Activated CD8-positive, alpha-beta memory T cell treated with anti-CD3 and anti-CD28 coated beads, Interleukin-2, amount 50 U/mL, for 48 hours (primary cell): ENCODE measurements at places on chromosomes 1 and 21.

DNA sequence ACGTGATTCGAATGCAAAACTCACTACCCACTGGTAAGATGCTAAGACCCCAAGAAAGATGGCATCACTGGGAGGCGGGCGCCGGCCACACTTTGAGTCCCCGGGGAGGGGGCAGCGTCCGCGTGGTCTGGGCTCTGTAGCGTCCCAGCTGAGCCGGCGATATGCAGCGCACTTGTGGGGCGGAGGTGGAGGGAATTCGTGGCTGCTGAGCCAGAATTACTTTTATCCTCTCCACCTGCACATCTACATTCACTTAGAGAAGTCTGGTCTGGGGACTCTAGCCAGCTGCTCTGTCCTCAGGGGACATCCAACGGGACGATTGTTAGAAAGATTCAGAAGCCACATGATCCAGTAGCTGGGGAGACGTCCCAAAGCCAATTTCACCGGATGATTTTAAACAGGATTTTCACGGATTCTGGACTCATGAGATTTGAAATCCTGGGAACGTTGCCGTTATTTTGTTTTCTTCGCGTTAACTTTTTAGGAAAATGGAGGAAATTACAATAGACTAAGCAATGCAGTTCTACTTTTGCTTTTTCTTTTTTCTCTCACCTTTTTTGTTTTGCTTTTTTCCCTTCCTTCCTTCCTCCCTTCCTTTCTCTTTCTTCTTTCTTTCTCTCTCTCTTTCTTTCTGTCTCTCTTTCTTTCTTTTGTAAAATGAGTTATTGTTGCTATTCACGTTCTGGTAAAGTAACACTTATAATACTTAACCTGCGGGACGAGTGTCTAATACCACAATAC is 1.3 kb downstream of the JAM2 start:
- DNase-seq = peak; percentile 65

DNA sequence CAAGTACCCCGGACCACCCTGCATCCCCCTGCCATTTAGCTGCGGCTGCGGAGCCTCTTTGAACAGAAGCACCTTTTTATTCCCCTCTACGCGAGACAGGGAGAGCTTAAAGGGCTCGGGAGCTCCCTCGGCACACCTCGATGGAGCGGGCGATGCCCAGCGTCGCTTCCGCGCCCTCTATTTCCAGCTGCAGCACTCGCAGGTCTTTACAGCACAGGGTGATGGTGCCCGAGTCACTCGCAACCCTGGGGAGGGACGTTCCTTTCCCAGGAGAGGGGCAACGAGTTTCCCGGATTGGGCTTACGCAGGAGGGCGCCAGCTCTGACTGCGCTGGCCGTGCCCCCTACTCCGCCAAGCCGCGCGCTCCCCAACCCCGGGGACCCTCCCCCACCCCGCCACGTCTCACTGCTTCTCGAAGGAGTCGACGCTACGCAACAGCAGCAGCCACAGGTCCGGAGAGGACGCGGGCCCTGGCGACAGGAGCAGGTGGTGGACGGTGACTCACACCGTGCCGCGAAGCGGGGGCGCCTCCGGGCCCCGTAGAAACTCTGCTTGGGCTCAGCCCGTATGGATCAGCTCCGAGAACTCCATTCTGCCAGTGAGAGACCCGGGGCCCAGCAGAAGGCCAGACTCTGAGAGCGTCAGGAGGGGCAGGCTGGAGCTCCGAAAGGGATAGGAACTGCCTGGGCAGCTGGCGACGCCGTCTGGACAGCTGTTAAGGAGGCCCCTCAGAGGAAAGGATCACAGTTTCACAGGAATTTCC is 5.8 kb upstream of the FAM167B start:
- no peak for DNase-seq

DNA sequence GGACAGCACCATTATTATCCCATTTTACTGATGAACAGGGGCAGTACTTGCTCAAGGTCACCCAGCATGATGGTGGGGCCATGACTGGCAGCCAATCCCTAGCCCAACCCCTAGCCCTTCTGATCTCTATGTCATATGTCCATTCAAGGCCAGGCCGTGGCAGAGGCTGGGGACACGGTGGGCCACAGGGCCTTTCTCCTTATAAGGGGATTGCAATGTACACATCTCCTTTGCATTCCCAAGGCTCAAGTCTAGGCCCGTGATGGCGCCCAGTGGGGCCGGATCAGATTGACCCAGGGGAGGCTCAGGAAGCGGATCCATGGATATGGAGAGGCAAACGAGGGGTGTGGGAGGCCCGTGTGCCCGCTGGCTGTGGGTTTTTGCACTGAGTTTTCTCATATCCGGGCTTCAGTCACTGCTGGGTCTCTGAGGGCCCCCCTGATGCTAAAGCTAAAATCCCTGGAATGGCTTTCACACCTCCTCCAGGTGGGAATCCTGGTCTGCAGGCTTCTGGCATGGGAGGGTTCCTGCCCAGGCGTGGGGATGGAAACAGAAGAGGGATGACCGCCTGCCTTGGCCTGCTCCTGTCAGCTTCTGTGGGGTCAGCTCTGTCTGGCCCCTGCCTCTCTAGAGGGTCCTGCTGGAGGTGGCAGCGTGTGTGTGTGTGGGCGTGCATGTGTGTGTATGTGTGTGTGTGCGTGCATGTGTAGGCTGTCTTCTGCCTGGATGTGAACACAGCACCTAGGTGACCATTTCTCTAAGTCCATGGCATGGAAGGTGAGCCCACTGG is 2.1 kb downstream of the MYOM3 start:
- no peak for DNase-seq

DNA sequence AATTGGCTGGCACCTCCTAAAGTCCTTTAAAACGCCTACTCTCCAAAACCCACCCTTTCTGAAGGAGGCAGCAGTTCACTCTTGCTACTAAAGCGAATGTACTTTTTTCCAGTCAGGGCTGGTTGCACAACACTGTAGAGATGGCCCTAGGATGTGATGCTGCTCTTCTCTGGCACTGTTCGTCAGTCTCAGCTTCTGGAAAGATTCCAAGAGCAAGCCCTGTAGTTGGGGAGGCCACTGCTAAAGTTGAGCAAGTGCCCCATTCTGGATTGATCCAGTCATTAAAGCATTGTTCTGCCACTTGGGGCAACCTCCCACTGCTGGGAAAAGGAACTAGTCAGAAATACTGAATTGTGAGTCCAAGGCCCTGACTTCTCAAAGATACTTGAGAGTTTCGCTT is 28.5 kb upstream of the KCNQ4 start:
- no peak for DNase-seq

DNA sequence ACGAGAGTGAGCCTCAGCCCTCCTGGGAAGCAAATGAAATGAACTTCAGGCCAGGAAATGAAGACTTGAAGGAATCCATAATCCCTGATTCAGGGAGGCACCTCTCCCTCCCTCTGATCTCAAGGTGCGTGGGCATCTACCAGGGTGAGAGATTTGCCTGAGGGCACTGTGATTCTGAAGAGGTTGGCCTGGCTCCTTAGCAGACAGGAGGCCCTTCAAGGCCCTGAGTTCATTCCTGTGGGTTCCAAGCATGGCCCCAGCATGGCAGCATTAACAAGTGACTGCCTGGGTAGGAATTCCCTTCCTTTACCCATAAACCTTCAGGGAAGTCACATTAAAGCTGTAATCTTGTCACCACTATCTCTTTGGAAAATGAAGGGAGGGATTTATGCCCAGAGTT is 29.8 kb upstream of the IFNGR2 start:
- DNase-seq = peak; percentile 33

GRCh38 chr1:154608397-154609270 is 648 bp upstream of the ADAR start:
- peak; percentile 77 for DNase-seq

- DNase-seq = no peak
Measured at GRCh38 chr21:42939582-42940413, 14.4 kb upstream of the ERVH48-1 start.

- no peak for DNase-seq
Measured at GRCh38 chr1:40986956-40987355, 7.5 kb downstream of the CTPS1 start.

- DNase-seq = no peak
Measured at GRCh38 chr1:31787261-31787660, 23.1 kb upstream of the ADGRB2 start.

DNA sequence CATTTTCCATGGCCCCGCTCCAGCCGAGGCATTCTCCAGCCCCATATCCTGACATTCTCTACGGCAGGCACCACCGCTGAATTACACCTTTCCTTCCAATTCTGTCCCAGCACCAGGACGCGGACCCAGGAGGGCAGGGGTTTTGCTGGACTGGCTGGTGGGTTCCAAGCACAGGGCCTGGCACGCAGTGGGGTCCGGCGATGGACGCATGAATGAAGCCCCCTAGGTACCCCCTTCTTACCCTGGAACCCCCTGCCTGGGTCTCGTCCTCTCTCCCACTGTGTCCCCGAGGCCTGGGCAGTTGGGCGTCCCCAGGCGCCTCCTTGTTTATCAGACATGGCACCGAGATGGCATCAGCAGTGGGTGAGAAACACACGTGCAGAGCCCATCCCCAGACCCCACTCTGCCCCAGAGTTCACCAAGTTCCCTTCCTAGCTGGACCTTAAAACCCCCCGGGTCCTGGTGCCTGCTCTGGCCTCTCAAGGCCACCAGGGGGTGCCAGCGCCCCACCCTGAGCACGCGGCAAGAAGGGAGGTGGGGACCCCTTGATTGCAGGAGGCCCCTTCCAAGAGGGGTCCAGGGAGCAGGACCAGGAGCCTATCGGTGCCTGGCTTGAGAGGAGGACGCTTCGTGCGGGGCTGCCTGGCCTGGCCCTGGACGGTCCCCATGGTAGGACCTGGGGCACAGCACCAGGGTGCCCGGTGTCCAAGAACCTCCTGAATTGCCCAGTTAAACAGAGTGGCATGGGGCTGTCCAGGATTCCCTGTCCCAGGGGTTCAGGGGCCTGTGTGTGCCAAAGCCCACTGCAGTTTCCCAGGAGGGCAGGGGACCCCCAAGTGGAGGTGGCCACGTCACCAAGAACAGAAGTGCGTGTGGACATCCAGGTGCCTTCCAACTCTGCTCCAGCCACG is 46.1 kb downstream of the MEGF6 start:
- peak; percentile 69 for DNase-seq

- DNase-seq = no peak
Measured at GRCh38 chr1:105260001-105260400, 1510.3 kb downstream of the AMY1C start.

DNA sequence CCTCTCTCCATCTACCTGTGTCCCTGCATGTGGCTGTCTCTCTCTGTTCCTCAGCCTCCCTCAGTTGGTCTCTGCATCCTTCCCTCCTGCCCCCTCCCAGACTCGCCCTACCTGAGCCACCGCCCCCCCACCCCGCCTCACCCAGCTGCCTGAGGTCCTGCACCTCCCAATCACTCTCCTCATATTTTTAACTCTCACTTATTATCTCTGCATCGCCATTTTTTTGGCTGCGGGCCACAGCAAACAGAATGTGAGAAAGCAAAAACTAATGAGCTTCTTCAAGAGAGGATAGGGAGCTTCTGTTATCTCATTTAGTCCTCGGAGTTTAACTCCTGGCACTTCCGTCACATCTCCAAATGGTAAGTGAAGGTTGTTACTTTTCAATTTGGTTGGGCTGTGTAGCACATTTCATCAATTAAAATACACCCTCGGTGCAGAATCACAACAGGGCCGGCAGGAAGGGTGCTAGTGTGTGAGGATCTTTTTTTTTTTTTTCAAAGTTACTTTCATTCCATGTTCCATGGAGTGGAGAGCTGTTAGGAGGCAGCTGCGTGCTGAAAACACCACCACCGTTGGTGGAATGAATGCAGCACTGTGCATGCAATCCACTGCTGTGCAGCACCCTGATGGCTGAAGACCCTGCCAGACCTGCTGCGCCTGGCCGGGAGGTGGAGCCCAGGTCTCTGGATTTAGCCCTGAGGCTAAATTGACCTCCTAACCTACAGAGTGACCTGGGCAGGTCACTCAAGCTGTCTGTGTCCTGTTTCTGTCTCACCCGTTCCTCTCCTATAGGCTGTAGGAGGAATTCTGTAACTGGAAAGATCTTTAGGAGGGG is 157.2 kb upstream of the NFIA start:
- no peak for DNase-seq

DNA sequence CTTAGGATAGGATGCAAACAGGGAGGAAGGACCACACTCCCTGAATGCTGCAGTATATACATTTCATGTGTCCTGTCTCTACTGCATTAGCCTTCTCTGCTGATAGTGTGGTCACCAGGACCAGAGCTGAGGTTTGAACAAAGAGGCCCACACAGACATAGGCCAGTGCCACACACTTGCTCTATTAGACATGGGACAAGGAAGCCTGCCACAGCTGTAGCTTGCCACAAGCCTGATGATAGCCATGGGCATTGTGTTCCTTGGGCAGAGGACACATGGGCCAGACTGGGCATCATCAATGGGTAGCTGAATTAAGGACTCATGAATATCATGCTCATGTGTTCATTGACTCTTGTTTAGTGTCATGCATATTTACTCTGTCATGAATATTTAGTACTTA is 10.4 kb downstream of the CAMSAP2 start:
- no peak for DNase-seq

DNA sequence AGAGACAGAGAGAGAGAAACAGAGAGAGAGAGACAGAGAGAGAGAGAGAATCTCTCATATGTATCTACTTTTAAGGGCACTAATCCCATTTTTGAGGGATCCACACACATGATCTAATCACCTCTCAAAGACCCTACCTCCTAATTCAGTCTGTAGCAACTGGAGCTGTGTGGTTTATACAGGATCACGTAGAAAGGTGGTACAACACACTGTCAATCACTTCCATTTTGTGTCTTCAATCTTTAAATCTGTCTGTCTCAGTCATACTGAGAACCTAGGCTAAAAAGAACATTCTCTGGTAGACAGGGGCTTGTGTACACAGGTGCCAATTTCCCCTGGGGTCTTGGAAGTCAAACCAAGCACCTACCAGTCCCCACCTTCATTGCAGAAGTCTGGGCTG is 229.9 kb downstream of the TGFB2 start:
- DNase-seq = no peak

DNA sequence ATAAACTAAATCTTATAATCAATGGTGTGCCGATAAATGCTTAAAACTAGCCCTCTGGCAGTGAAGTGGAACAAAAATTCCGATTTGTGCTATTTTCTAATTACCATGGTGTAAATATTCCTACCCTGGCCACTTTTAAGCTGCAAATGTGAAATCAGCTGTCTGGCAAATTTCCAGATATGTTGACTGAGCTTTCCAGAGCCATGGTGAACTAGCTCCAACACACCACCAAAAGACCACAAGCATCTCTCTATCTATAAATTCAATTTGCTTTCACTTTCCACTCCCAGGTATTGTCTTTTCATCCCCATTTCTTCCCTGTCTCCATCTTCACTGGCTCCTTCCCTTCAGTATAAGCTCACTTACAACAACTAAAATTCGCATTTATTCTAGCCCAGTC is 152.3 kb upstream of the RGS18 start:
- no peak for DNase-seq

DNA sequence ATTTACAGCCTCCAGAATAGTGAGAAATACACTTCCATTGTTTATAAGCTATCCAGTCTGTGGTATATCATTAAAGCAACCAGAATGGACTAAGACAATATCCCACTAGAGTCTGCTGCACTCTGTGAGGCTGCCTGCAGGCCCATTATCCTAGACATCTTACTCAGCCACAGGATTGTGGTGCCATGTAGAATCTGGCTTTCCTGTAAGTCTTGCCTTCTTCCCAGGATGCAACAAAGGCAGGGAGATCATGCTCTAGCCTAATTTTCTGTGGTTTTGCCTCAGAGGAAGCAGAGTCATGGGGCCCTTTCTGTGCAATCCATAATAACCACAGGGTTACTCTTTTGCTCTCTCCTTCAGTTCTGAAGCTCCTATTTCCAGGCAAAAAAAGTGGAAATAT is 299.1 kb upstream of the DEPDC1 start:
- DNase-seq = no peak

- DNase-seq = no peak
Measured at GRCh38 chr1:175197531-175197930, 5.0 kb upstream of the KIAA0040 start.

- no peak for DNase-seq
Measured at GRCh38 chr1:110005971-110006370, 21.4 kb downstream of the AHCYL1 start.

GRCh38 chr1:66258404-66259105 is 275.4 kb upstream of the SGIP1 start:
- no peak for DNase-seq
